ENCODE measurements at places on chromosomes 11 and 22.

DNA sequence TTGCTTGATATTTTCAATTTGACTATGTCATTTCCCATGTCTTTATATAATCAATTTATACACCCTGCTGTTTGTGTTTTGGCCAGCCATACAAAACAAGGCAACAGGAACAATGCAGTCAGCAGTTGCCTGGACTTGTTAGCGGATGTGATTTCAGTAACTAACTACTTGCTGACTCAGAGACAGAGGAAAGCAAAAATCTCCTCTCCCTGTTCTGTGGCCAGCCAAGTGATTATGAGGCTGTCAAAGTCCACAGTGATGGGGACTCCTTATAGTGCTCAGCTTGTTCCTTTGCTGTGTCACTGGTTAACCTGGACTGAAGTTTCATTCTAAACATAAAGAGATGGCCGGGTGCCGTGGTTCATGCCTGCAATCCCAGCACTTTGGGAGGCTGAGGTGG is 32.6 kb upstream of the APLP2 start:
- DNase-seq, result no peak

- DNase-seq, result no peak
These were observed at the start of gene RAG2 for GRCh38 chr11:36598051-36598450. Gene RAG2 (minus strand): TSS chr11:36598236. CDS start chr11:36594168, 4,068 bp downstream.

DNA sequence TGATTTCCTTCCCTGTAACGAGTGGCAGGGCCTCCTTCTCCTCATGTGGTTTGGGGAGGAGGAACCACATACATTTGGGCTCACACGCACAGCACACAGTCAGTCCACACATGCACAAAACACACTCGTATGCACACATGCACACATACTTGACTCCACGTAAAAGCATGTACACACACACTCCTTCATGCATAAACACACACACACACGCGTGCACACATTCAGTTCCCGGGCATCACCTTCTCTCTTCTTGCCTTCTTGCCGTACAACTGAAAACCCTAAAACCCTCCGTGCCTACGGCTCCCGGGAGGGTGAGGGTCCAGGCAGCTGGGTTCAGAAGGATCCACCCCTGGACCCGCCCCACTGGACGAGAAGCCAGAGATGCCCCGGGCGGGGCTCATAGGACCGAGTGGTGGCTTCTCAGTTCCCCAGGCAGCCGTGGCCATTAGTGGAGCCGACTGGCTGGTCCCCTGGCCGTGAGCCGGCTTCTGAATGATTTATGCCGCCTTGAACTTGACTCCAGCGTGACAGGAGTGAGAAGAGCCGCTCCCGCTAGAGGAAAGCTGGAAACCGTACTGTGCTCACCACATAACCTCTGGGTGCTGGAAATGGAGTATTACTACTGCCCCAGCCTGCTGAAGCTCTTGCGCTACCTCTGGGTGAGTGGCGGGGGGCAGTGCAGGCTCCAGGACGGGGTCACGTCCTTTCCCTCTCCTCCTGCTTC is 117.4 kb downstream of the KIAA1671 start:
- no peak for DNase-seq

- DNase-seq, result no peak
These were observed 30.5 kb upstream of the FNBP4 start for GRCh38 chr11:47797633-47798032.

GRCh38 chr11:116723511-116723910 is 49.3 kb downstream of the BUD13 start:
- no peak for DNase-seq

GRCh38 chr11:86486261-86487030 is 111.8 kb downstream of the CCDC81 start:
- DNase-seq, result no peak

GRCh38 chr22:37568012-37568411 is 7.7 kb downstream of the CDC42EP1 start:
- DNase-seq, result no peak

GRCh38 chr11:45751430-45751829 is 53.5 kb upstream of the SLC35C1 start:
- no peak for DNase-seq

- no peak for DNase-seq
These were observed 40.3 kb downstream of the IGF2 start for GRCh38 chr11:2098691-2099515.

- DNase-seq, result no peak
These were observed 30.9 kb downstream of the SMIM38 start for GRCh38 chr11:69186316-69187260.

- DNase-seq, result no peak
These were observed 23.4 kb upstream of the RIC3 start for GRCh38 chr11:8192016-8192895.

GRCh38 chr11:117319214-117319840 is 3.3 kb upstream of the BACE1 start:
- no peak for DNase-seq

- no peak for DNase-seq
These were observed 4.6 kb downstream of the AP5B1 start for GRCh38 chr11:65776196-65776595.

DNA sequence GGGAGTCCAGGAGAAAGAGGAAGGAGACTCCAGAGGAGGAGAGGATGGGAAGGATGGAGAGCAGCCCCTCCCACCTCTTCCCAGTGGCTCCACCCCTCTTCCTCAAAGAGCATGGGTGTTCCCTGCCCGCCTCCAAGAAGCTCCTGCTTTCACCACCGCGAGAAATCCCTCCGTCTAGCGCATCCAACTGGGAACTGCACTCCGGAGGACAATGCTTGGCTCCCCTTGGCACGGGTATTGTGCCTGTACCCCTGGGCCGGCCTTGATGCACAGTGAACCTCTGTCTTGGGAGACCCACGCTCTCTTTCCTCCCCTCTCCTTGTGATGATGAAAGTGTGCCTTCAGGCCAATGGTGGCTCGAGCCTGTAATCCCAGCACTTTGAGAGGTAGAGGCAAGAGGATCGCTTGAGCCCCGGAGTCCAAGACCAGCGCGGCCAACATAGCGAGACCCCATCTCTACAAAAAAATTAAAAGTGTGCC is 14.9 kb upstream of the ADA2 start:
- no peak for DNase-seq

DNA sequence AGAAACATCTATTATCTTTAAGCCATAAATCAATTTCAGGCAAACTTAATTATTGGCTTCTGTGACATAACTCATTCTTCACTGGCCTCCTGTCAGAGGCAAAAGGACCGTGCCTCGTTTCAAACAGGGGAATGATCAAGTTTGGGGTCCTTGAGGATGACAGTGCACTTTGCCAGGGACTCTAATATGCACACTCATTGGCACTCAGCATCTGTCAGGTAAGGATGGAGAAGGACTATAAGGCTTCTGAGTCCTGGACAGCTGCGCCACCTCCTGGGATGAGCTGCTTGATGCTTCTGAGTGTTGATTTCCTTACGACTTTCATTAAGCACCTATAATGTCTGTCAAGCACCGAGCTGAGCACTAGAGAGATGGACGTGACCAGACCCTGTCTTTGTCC is 20.2 kb downstream of the BPIFC start:
- DNase-seq, result no peak

- no peak for DNase-seq
These were observed 14.4 kb upstream of the APOL4 start for GRCh38 chr22:36215981-36216380.

DNA sequence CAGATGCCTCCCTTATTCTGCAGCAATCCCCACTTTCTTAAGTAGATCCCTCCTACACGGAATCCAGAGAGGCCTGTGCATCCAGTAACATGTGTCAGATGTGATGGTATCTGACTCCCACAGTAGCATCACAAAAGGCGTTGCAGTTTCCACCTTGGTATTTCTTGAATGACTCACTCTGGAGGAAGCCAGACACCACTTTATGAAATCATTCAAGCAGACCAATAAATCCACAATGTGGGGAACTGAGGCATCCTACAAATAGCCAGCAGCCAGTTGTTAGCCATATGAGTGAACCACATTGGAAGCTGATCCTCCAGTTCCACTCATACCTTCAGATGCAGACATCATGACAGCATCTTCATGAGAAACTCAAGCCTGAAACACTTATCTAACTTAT is 798.1 kb downstream of the OPCML start:
- no peak for DNase-seq

- peak; percentile 41 for DNase-seq
These were observed 22.7 kb upstream of the GRAMD1B start for GRCh38 chr11:123407130-123407995.

DNA sequence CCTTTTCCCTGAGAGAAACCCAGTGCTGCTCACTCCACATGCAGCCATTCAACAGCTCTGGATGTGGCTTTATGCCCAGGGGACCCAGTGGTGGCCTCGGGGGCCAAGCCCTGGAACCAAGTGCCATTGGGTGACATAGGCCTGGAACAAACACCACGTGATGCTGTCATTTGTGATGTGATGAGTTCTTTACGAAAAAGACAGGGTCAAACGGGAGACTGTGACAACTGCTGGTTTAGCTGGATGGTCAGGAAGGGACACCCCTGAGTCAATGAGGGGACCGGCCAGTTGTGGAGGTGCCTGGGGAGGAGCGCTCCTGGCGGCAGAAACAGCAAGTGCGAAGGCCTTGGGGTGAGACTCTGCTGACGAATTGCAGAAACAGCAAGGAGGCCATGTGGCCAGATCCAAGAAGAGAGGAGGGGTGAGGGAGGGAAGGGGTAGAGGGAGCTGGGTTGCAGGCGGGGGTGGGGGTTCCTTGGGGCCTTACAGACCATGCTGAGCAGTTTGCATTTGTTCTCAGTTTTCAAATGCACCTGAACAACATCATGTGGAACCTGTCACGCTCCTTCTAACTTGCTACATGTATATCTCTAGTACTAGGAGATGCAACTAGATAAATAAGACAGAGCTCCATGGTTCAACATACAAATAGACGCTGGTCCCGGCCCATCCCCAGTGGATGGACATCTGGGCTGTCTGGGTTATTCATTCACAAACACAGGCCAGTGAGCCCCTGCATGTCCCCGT is 56.1 kb downstream of the IGLL5 start:
- DNase-seq, result no peak

DNA sequence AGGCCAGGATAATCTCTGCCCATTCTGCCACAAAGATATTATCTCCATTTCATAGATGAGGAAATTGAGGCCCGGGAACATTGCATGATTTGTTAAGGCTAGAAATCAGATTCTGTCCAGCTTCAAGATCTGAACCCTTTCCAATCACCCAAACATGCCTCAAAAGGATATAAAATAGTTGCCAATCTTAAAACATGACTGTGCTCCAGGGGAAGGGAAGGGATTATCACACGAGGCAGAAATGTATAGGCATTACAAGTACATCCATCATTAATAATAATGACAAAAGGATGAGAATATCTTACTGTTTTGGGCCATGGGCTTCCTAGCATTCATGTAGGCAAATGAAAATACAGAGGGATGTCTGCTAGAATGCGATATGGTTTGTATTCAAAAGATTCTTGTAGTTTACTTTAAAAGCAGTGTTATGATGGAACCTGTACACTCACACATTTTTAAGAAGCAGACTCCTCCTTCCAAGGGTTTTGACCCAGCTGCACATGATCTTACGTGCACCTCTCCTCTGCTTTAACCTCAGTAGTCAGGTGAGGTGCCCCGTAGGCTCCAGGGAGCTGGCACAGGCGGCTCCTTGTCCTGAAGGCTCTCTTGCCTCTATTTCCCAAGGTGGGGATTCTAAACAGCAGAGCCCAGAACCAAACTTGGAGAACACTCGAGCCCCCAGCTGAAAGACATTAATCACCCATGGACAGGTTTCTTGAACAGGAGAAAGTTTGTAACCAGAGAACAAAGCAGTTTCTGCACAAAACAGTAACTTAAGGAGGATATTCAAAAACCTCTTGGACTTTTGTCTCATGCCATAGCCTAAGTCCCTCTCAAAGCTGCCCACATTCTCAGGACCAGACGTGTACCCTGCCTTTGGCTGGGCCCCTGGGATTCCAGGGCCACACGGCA is 36.0 kb downstream of the PARVA start:
- DNase-seq, result no peak

- no peak for DNase-seq
These were observed 98.5 kb upstream of the RTL6 start for GRCh38 chr22:44596396-44597125.

- DNase-seq, result no peak
These were observed 34.8 kb upstream of the E2F8 start for GRCh38 chr11:19275496-19275895.

GRCh38 chr11:57324154-57324885 is 432 bp downstream of the TNKS1BP1 start:
- DNase-seq, result no peak

GRCh38 chr11:1358286-1358685 is 31.4 kb upstream of the BRSK2 start:
- DNase-seq, result no peak

- no peak for DNase-seq
These were observed 14.2 kb downstream of the IFT27 start for GRCh38 chr22:36761553-36762240.

DNA sequence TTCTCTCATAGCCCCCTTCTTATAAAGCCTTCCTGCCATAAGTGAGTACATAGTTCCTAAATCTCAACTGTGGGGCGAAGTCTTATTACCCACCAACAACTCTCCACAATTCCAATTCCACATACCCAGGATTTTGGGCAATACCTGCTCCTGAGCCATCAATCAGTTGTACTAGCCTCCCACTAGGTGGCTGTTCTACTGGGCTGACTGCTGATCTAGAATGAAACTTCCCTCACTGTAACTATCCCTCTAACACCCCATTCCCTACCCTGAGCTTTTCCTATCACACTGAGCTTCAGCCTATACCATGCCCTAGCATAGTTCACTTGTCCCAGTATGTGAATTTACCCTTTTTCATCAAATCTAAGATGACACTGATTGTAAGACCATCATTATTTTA is 52.5 kb downstream of the RRAS2 start:
- DNase-seq, result no peak

GRCh38 chr11:69465236-69466000 is 16.0 kb upstream of the LINC01488 start:
- DNase-seq, result no peak

- DNase-seq, result no peak
These were observed 1.9 kb downstream of the TAGLN start for GRCh38 chr11:117200813-117201657.
